ENCODE measurements at places on chromosomes 1 and 21.
A peak's percentile ranks its signal among the peaks of the same experiment; 100 is the strongest.

- no peak for DNase-seq
Observed at GRCh38 chr1:93522721-93523120, 74.8 kb downstream of the FNBP1L start.

DNA sequence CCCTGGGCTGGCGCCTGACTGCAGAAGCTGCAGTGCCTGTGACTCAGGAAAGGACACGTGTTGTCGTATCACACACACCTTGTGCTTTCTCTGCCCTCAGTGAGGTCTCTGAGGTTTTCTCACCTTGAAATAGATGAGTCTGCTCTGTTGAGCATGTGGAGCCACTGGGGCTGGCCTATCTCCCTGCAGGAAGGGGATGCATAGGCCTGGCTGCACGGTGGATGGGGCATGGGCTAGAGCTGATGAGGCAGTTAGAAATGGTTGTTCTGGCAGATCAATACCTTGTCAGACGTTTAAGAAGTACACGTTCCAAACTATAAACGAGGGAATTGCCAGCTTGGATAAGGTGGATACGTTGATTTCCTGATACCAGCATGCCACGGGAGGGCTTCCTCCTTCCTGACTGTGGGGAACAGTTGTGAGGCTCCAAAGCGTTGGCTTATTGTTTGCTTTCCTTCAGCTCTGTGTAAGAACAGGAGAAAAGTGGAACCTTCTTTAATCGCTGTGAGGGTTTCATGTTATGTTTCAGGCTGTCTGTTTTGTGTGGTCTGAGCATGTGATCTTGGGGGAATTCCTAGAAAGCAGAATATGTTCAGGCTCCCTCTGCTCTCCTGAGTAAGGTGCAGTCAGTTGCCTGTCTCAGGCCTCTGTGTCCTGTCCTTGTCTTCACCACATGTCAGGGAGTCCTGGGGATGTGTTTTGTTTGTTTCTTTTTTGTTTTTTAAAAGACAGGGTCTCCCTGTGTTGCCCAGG, 44.8 kb downstream of the PCNT start:
- peak; percentile 37 for DNase-seq

- no peak for DNase-seq
Observed at GRCh38 chr1:202857136-202857610, 31.8 kb downstream of the RABIF start.

DNA sequence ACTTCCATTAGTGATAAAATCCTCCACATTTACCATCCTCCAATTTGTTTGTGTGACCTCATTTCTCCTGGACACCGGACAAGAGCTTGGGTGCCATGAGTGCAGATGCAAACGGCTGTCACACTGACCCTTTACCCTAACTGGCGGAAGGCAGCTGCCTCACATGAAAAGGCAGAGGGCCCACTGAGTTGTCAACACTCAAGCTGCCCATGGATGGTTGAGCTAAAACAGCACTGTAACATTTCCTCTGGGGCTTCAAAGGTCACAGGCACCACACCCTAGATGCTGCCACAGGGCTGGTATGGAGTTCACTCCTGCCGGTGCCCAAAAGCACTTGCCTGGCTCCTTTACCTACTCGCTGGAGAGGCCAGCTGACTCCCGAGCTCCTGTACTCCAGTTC, 653.4 kb downstream of the KCNT2 start:
- no peak for DNase-seq

DNA sequence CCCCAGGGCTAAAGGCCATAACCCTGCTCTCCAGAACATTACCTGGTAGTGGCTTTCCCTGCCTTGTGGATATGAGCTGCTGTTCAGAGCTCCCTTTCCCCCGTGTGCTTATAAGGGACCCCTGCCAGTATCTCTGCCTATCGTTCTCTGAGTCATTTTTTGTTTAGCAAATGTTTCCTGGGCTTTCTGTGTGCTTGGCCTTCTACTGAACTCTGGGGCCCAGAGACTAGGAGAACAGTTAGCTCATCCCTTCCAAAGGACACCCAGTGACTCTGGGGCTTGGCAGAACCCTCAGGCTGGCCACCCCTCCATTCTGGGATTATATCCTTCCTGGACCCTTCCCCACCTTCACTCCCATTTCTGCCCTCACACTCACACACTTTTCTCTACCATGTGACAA, 80.8 kb upstream of the POU3F1 start:
- no peak for DNase-seq

DNA sequence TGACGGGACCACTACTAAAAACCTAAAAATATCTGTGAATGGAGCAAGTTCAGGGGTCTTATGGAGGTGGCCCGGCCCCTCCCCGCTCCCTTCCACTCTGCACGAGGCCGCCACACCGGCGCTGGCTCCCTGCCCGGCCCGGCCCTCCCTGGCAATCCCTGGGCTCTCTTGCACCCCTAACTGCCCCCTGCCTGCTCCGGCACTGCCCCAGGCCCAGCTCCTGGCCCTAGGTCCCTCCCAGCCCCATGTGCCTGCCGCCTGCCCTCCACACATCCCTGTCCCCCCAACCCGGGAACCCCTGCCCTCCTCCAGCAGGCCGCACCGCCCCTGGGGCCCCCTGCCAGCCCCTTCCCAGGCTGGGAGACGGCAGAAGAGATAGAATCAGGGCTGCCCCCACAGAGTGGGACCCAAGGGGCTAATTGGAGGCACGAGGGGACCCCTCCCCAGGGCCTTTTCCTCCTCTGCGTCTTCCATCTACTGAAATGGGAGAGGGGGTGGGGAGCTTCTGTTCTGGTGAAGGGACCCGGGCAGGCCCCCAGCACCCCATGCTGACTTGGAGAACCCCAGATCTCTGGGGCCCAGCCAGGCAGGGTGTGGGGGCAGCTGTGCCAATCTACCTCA, 9.3 kb upstream of the CTRC start:
- no peak for DNase-seq

Data from stimulated activated CD4-positive, alpha-beta T cell treated with anti-CD3 and anti-CD28 coated beads, Interleukin-15, amount 100 ng/mL, for 24 hours (primary cell).